Stomach (tissue), 19 donors: ENCODE measurements at places on chromosomes 6 and 20. TPM values are rescaled to one million over a fixed set of nuclear protein-coding genes. Genes with fewer than 3 reads are reported as not detected.

The GABRR1 gene
- total RNA-seq, result not detected

The CDSN gene
- total RNA-seq, result not detected

The TBC1D32 gene
- 38.2 TPM for total RNA-seq

DNA sequence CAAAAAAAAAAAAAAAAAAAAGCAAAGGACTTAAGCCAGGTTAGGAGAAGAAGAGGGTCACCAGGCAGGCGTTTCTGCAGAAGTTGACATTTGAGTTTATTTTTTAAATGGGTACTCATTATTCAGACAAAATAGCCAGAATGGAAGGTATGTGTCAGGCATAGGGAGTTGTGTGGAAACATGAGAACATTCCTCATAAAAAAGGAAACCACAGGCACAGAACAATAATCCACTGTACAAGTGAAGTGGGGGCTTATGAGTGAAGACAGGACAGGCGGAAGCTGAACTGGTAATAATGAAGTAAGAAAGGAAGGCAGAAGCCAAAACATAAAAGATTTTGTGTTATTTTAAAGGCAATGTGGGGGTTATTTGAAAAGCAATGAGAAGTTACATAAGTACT is 104.6 kb downstream of the EPB41L2 start:
- no peaks in the 10 kb centered on the region for H3K36me3 ChIP-seq
- no peaks in the 10 kb centered on the region for H3K27me3 ChIP-seq
- H3K27ac ChIP-seq, result no peak overlapping the region
- no peak for DNase-seq
- H3K4me1 ChIP-seq, result peaks cover 10% of the 10 kb centered on the region

DNA sequence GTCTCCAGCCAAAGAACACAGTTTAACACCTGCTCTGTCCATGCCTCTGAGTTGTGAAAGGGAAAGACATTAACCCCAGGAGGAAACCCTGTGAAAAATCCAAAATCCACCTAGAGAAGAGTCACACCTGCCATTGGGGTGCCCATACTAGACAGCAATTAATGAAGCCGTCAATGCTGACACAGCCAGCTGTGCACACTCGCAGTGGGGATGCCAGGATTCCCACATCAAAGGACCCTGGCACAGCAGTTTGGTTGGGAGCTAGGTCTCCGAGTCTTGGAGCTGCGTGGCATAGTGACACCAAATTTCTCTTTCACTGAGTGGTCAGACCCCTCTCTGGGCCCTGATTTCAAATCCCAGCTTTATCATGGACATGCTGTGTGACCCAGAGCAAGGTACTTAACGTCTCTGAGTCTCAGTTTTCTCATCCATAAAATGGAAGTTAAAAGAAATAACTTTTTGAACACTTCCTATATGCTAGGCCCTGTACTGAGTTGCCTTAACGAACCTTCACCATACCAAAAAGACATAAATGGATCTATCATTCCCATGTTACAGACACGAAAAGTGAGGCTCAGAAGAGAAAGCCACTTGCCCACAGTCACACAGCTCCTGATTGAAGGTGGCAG is 30.8 kb downstream of the BPIFB1 start:
- no peaks in the 10 kb centered on the region for H3K4me1 ChIP-seq
- H3K36me3 ChIP-seq, result no peaks in the 10 kb centered on the region
- no peak overlapping the region for H3K4me3 ChIP-seq
- DNase-seq, result no peak
- H3K27me3 ChIP-seq, result no peaks in the 10 kb centered on the region
- no peak overlapping the region for H3K27ac ChIP-seq

DNA sequence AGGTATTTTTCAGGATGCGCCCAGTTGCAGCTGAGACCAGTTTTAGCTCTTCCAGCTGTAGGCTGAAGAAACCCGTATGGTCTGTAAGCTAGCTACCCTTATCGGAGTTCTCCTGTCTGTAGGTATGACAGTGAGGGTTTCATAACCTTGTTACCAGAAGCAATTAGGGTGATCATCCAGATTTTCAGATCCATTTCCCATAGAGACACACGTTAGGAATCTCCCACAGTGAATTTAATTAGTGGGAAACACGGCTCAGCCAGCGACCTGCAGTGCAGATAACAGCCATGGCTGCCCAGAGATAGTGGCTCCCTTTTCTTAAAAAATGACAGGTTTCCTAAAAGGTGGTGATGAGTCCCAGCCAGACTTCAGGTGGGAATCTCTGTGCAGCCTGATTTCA is 111.1 kb downstream of the BTBD3 start:
- no peaks in the 10 kb centered on the region for H3K27me3 ChIP-seq
- H3K27ac ChIP-seq, result no peak overlapping the region
- DNase-seq, result no peak
- no peaks in the 10 kb centered on the region for H3K36me3 ChIP-seq
- no peaks in the 10 kb centered on the region for H3K4me1 ChIP-seq

DNA sequence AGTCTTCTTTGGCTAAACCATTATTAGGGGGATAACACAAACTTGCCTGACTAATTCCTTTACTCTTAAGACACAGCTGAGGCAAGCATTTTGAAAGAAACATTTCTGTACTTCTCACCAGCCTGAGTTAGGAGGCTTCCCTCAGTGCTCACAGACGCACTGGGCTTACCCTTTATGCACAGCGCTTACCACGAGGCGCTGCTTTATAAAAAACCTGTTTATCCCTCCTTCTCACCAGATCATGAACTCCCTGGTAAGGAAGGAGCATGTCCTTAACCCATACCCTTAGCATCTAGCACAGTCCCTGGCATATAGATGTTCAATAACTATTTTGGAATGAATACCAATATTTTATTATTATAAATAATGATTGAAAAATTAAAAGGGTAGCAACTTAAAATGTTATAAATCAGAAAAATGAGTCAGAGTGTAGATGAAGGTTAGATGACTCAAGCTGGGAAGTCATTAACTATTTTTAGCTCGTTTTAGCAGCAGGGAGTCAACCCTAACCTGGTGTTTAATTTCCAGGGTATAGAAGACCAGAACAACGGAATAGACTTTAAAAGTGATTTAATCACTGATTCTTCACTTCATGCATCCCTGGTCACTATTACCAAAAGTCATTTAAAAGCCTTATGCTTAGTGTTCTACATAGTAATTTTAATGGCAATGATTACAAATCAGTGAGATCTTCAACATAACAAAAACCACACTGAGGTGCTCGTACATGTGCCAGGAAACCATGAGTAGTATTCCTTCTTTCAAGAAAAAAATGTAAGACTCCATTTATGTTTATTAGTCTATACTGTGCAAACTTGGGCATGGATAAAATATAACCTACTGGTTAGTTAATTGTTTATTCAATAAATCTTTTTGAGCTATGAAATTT is 4.1 kb upstream of the TPD52L1 start:
- no peak for DNase-seq
- no peaks in the 10 kb centered on the region for H3K36me3 ChIP-seq
- H3K27me3 ChIP-seq, result no peaks in the 10 kb centered on the region

DNA sequence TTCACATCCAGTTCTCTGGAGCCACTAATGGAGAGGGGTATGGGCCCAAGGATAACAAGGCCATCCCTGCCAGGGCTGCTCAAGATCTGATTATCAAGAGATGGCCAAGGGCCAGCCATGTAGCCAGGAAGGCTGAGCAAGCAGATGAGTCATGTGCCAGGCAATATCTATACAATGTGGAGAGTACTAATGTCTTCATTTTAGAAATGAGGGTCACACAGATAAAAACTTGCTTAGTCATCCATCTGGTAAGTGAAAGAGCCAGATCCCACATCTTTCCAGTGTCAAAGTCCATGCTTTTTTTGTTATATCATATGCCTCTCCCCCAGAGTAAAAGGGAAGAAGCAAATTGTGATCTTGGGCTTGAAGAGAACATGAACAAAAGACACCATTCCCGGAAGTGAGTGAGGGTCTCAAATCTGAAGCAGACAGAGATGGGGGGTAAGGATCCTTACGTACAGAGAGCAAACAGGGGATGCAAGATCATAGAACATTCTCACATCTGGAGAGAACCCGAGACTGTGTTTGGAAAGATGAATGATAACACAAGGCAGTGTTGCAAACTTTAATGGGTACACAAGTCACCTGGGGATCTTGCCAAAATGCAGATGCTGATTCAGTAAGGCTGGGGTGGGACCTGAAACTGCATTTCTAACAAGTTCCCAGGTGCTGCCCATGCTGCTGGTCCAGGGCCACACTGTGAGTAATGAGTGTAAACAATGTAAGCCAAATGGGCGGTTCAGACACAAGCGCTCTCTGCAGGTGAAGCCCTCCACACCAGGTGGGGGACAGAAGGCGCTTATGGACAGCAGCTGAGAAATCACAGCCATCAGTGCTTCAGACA is 20.0 kb upstream of the GSTA3 start:
- H3K27me3 ChIP-seq, result no peaks in the 10 kb centered on the region
- H3K4me3 ChIP-seq, result no peak overlapping the region
- DNase-seq, result peak; percentile 18
- H3K4me1 ChIP-seq, result peaks cover 17% of the 10 kb centered on the region

- peaks cover 12% of the 10 kb centered on the region for H3K4me1 ChIP-seq
- no peaks in the 10 kb centered on the region for H3K36me3 ChIP-seq
- H3K4me3 ChIP-seq, result no peak overlapping the region
- no peaks in the 10 kb centered on the region for H3K27me3 ChIP-seq
Measured at GRCh38 chr20:34220561-34220960, 20.7 kb upstream of the ASIP start.

GRCh38 chr20:51695574-51696303 is 72.5 kb downstream of the ATP9A start:
- H3K27ac ChIP-seq, result no peak overlapping the region
- DNase-seq, result peak; percentile 31
- peaks cover 34% of the 10 kb centered on the region for H3K4me1 ChIP-seq
- H3K36me3 ChIP-seq, result peaks cover 27% of the 10 kb centered on the region

- peak overlapping the region; percentile 23 for H3K27ac ChIP-seq
- no peaks in the 10 kb centered on the region for H3K4me1 ChIP-seq
- H3K27me3 ChIP-seq, result no peaks in the 10 kb centered on the region
- peaks cover 70% of the 10 kb centered on the region for H3K36me3 ChIP-seq
Measured at GRCh38 chr20:1301031-1301529, 27.9 kb downstream of the SDCBP2 start.

GRCh38 chr6:133241086-133241900 is at the start of gene EYA4:
EYA4 (plus strand) TSS chr6:133241357; CDS start chr6:133274781, 33,424 bp downstream.
- peaks cover 47% of the 10 kb centered on the region for H3K27me3 ChIP-seq
- no peak within 1 kb of the TSS for H3K27ac ChIP-seq
- DNase-seq, result peak; percentile 67
- no peaks in the 10 kb centered on the region for H3K36me3 ChIP-seq
- peaks cover 22% of the 10 kb centered on the region for H3K4me1 ChIP-seq

- H3K27me3 ChIP-seq, result no peaks in the 10 kb centered on the region
- peak; percentile 95 for DNase-seq
- no peak overlapping the region for H3K4me3 ChIP-seq
- peaks cover 22% of the 10 kb centered on the region for H3K4me1 ChIP-seq
Measured at GRCh38 chr6:136643850-136644596, 93.8 kb upstream of the MAP7 start.

GRCh38 chr6:7914311-7914710 is 3.7 kb upstream of the TXNDC5 start:
- DNase-seq, result no peak
- H3K4me1 ChIP-seq, result peaks cover 14% of the 10 kb centered on the region
- H3K4me3 ChIP-seq, result no peak overlapping the region

DNA sequence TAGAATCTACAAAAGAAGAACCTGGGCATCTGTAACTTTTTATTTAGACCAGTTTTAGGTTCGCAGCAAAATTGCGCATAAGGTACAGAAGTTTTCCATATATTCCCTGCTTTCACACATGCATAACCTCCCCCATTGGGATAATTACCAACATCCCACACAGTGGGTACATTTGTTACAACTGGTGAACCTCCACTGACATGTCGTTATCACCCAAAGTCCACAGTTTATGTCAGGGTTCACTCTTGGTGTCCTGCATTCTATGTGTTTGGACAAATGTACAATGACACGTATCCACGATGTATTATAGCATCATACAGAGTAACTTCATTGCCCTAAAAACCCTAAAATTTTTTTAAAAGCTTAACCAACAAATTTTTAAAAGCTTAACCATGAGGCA is 109.7 kb downstream of the SMLR1 start:
- DNase-seq, result no peak
- no peaks in the 10 kb centered on the region for H3K36me3 ChIP-seq
- no peak overlapping the region for H3K27ac ChIP-seq
- H3K4me1 ChIP-seq, result peaks cover 38% of the 10 kb centered on the region
- H3K4me3 ChIP-seq, result no peak overlapping the region

DNA sequence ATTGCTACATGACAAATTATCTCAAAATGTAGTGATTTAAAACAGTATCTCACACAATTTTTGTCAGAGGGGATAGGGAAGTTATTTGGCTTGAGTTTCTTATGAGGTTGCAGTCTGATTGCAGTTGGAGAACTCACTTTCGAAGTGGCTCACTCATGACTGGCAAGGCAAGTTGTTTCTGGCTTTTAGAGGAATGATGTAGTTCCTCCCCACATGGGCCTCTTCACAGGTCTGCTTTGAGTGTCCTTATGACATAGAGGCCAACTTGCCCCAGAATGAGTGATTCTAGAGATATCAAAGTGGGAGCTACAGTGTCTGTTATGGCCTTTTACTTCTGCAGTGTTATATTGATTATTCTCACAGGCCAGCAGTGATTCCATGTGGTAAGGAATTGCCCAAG is 6.1 kb downstream of the DOP1A start:
- no peaks in the 10 kb centered on the region for H3K36me3 ChIP-seq
- no peaks in the 10 kb centered on the region for H3K27me3 ChIP-seq
- H3K4me3 ChIP-seq, result no peak overlapping the region
- peaks cover 40% of the 10 kb centered on the region for H3K4me1 ChIP-seq
- DNase-seq, result no peak

DNA sequence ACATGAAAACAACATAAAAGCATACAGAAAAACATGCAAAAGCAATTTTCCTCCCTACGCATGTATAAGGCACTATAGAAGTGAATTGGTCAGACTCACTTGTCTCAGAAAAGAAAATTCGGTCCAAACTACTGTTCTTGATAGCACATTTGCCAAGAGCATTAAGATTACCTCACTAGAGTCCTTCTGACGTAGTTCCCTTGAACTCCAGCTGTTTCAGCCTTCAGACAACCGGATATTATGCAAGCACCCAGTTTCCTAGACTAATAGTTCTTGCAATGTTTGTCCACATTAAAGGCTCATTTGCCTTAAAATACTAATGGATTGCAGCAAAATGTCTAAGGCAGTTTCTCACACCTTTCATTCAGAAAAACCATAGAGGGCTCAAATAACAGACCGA is 2.5 kb upstream of the CASS4 start:
- no peaks in the 10 kb centered on the region for H3K27me3 ChIP-seq
- no peak overlapping the region for H3K4me3 ChIP-seq
- peaks cover 48% of the 10 kb centered on the region for H3K36me3 ChIP-seq
- peak overlapping the region; percentile 46 for H3K27ac ChIP-seq
- H3K4me1 ChIP-seq, result peaks cover 4% of the 10 kb centered on the region

GRCh38 chr6:111750153-111750552 is 123.1 kb downstream of the FYN start:
- peak overlapping the region; percentile 40 for H3K27ac ChIP-seq
- no peaks in the 10 kb centered on the region for H3K27me3 ChIP-seq
- no peaks in the 10 kb centered on the region for H3K36me3 ChIP-seq
- no peak overlapping the region for H3K4me3 ChIP-seq
- DNase-seq, result no peak
